Right ventricle myocardium inferior (tissue), 1 donor: ENCODE measurements at places on chromosomes 3 and 15. TPM values are rescaled to one million over a fixed set of nuclear protein-coding genes. Genes with fewer than 3 reads are reported as not detected.

- DNase-seq = peak; percentile 89
These were observed 2.5 kb upstream of the TBC1D21 start for GRCh38 chr15:73870700-73871408.

DNA sequence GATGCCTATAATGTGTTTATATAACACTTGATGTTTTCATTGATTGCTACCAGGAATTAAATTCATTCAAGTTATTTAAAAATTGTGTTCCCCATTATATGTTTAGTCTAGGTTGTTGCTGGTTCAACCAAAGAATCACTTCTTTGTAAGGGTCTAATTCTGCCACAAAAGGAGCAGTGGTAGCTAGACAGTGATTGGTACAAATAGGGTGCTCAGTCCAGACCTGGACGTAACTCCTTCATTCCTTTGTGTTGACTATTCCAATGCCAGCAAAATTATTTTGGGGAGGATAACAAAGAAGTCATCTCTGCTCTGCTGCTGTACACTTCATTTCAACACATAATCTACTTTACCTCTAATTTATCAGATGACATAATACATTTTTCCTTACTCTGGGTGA is 1.2 kb downstream of the CHMP2B start:
- no peak for DNase-seq

DNA sequence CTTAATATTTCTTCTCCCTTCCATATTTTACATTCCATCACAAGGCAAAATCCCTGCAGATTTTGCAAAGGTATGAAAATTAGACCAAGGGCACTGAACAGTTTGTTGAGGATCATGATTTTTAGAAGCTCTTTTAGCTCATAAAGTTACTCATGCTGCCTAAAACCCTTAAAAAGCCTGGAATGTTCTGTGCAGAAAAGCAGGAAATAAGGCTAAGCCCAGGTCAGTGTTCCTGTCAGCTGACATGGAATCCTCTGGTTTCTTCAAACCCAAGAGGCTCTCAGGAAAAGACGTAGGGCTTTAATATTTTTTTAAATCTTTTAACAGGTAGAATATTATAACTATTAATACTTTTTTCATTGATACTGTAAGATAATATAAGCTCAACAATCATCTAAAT is 8.2 kb downstream of the CBLB start:
- no peak for DNase-seq

GRCh38 chr3:50487181-50487580 is 16.3 kb downstream of the CACNA2D2 start:
- no peak for DNase-seq

Gene CHRM5
- not detected for total RNA-seq
